ENCODE measurements at places on chromosomes 3 and 15.

DNA sequence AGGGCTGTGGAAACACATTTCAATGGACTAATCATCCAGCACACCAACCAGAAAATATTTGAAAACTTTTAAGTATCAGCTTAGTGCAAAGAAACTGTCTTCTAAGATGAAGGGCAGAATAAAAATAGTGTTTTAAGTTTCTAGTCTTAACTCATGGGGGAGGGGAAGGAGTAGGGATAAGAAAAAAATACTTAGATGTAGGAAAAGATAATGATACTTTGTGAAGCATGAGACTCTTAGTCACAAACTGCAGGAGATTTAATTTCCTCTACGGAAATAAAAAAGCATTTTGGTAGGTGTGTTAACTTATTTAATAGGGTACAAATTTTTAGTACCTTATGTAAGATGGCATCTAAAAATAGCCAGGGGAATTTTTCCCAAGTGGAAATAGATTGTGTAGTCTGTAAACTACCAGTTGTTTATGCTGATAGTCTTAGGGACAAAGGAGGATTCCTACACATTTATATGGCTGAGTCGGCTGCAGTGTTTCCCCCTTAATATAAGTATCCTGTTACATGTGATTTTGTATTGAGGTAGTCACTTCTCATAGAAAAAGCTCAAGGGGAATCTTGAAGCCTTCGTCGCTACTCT lies 78.2 kb upstream of the GBE1 start:
- DNase-seq = no peak

DNA sequence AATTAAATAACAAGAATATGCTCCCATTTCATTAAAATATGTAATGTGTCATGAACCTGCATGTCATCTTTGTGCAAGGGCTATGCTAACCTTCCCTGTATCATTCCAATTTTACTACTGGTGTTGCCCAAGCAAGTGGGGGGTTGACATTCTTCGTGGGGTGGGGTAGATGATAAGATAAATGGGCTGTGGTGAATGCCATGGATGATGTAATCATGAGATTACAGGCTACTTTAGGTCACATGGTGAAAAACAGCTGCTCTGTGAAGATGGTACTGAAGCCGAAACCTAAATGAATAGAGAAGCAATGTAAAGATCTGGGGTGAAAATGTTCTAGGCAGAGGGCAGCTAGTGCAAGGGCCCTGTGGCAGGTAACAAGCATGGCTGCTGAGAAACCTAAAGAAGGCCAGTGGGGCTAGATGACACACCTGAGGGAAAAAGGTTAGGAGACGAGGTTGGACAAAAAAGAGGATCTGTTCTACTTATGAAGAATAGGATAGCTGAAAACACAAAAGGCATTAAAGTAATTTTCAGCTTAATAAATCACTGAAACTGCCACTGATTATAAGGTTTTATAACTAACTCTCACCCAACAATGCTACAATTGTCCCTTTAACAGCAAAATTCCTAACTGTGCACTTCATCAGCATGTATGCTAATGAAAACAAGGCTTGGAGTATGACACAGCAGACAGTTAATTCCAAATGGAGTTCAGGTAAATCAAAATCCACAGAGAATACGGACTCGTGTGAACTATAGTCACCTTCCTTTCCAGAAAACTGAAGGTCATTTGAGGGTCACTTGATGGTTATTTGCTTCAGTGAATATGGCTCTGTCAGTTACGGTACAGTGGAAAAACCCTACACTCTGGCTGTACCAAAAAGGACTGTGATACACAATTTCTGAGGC lies 35.0 kb downstream of the MTMR10 start:
- DNase-seq = no peak

DNA sequence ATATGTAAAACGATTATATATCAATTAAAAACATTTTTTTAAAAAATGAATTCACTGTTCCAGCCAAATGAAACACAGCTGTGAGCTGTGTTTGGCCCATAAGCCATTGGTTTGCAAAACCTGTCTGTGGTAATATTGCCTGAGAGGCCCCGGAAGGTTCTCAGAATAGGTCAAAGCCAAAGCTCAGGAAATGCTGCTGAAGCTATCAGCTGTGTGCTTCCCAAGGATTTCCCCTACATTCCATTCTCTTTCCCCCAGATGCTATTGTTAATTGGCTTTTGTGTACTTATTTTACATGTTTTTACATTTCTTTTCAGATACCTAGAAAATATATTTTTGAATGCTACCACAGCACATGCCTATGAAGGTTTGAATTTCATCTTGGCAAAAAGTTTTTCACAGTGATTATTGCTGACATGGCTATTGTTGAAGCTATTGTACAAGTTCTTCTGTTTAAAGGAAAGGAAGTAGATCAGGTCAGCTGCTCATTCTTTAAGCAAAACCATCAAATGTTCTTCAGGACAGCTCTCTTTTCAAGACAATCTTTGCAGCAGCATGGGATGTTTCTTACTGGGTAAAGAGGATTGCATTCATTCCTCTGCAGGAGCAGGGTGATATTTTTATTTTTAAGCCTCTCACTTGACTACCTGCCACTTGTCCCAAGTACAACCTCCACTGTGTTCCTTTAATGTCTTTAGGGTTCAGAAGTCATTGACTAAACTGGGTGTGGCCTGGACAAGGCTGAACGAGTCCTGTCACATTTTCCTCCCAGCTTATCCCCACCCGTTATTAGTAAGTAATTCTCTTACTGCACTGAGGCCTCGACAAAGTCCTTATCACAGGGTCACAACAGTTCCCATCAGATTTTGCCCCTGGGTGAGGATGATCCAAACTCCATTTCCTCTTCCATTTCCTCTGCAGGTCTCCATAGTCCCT lies 26.3 kb upstream of the BNC1 start:
- DNase-seq = no peak

DNA sequence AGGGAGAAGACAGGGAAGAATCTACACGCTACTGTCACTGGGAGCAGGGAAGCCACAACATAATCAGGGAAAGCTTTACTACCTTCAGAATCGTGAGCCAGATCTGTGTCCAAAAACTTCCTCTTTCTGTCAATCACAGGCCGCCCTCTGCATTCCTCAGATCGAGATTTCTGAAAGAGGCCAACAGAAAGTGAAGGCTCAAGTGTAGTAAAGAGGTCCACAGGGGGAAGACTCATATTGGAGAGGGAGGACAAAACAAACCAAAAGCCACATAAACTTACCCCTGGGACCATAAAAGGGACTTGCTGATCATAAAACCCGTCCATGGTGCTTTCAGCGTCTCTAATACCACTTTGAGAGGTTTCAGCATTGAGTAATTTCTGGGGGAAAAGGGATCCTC lies 3.3 kb downstream of the ETV5 start:
- DNase-seq = no peak

GRCh38 chr3:178454726-178455125 lies 81.5 kb upstream of the KCNMB2 start:
- no peak for DNase-seq
